ENCODE measurements at places on chromosomes 1 and 21.

DNA sequence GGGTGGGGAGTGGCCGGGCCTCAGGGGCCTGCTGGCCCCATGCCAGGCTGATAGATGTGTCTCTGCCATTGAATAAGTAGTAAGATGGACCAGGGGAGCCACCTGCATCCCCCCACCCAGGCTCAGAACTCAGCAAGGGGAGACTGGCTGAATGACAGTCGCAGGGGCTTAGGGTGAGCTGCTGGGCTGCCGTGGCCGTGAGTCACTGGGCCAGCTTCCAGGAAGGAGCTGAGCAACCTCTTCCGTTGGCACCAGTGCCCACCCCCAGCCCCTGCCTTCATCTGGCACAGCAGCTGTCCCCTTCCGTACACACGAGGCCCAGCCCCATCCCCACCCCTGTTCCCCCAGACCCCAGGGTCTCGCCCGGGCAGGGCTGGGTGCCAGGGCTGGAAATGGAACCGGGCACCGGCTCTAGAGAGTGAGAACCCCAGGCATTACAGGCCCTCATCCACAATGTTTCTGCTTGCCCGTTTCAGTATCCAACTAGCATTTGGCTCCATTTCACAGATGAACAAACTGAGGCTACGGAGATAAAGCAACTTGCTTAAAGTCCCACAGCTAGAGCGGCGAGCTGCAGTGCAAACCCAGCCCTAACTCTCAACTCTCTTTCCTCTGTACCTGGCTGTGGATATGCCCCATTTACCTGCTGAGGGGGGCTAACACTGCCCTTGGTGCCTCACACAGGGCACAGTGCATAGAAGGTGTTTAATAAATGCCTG lies 10.2 kb downstream of the WNT4 start:
- DNase-seq: peak; percentile 49

GRCh38 chr1:91120936-91121335 lies 99.1 kb upstream of the ZNF644 start:
- DNase-seq: no peak

- peak; percentile 9 for DNase-seq
Measured at GRCh38 chr1:145545055-145545454, 62.7 kb upstream of the GPR89A start.

- DNase-seq: no peak
Measured at GRCh38 chr1:175343945-175344344, 151.4 kb upstream of the KIAA0040 start.

DNA sequence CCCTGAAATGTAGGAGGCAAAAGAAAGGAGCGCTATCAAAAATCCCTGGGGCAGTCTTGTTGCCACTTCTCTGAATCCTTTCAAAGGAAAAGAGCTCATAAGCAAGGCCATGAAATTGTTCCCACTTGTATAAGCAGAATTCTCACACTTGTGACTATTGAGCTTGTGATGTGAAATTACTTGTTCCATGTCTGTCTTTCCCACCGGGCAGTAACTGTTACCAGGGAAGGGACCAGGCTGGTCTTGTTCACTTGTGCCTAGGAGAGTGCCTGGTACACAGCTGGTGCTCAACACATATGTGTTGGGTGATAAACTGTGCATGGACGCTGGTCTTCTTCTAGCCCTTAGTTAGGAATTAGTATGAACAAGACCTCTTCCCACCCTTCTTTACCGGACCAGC lies 150.6 kb downstream of the CDC7 start:
- DNase-seq: no peak

DNA sequence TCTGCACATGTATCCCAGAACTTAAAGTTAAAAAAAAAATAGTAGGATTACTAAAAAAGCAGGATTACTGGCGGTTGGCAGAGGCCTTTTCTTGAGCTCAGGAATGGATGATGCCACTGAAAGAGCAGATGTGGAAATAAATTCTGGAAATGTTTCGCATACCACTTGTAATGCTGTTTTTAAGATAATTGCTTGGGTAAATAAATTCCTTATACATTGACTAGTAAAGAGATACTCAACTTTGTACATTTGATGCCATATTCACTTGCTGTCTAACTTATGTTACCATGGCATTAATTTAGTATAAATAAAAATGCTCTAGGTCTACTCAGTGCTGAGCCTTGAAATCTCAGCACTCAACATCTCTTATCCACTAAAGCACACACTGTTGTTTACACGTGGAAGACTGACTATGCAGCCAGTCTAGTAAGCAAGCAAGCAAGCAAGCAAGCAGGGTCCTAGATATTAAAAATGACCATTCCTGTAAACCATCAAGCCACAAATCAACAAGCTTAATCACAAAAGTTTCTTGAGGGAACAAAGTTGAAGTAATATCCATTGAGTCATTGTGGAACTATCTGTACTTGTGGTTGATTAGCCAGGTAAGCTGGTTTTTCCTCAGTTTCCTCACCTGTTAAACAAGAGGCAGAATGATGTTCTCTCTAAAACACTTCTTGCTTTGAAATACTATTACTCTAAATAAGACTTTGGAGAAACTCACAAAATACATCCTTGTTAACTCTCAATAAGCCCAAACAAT lies 1.7 kb upstream of the RASAL2 start:
- no peak for DNase-seq

- peak; percentile 49 for DNase-seq
Measured at GRCh38 chr1:24391882-24392603, 21.5 kb downstream of the STPG1 start.

DNA sequence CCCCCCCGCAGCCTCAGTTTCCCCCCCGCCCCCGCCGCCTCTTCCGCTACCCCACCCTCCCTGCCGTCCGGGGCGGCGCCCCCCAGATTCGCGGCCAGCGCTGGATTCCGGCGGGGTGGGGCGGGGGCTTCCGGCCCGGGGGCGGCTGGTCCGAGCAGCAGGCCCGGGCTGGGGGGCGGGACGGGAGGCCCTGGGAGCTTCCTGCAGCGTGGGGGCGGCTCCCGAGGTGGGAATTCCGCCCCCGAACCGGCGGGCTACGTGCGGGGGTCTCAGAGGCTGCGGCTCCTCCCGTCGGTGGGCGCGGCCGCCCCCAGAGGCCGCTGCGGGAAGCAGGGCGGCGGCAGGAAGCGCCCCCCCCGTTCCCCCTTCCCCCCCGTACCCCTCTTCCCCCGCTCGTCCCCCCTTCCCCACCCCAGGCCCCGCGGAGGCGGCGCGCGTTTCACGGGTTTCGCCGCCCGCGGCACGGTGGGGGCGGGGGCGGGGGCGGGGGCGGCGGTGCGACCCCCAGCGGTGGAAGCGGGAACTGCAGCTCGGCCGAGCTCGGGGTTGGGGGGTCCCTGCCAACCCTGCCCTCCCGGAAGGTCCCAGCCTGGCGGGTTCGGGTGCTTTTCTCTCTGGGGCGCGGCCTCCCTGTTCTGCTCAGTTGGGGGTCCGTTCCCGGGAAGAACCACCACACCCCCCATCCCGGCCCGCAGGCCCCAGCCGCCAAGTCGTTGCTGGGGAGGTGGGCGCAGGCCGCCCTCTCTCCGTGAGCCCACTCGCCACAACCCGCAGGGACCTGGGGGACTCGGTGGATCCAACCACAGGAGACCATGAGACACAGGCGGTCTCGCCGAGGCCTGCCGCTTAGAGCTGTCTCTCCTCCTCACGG lies 76.3 kb downstream of the MORN1 start:
- DNase-seq: no peak

GRCh38 chr1:189787201-189787600 lies 690.5 kb downstream of the BRINP3 start:
- DNase-seq: peak; percentile 26

DNA sequence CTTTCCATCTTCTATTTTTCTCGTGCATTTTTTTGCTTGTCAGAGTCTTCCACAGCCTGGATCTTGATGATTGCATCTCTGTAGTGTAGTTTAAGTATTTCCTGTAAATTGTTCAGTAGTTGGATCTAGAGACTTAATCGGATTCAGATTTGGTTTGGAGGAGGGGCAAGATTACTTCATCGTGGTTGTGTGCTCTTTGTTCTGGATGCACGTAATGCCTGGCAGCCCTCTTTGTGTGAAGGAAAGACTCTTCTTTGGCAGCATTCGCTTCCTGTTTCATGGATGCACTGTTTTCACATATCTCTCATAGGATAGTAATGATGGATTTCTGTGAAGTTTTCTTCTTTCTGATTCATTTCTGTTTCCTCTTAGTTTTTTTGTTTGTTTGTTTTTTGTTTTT lies 14.2 kb downstream of the SEMA4A start:
- DNase-seq: no peak
